Stimulated activated CD8-positive, alpha-beta memory T cell treated with anti-CD3 and anti-CD28 coated beads, Interleukin-15, amount 100 ng/mL, for 48 hours (primary cell): ENCODE measurements at places on chromosomes 5 and 9.
A peak's percentile ranks its signal among the peaks of the same experiment; 100 is the strongest.

- no peak for DNase-seq
Observed at GRCh38 chr5:169354263-169354662, 53.3 kb upstream of the SLIT3 start.

- no peak for DNase-seq
Observed at GRCh38 chr5:51604324-51604723, 221.1 kb downstream of the ISL1 start.

GRCh38 chr5:174844971-174845370 lies 120.6 kb downstream of the MSX2 start:
- no peak for DNase-seq

GRCh38 chr5:141878186-141878710 lies at the start of gene PCDH1:
Gene PCDH1, minus strand, starts transcription at chr5:141878410. Its CDS starts 148 bp downstream, at chr5:141878262.
- no peak for DNase-seq

- DNase-seq = no peak
Observed at GRCh38 chr9:13264788-13265187, 14.7 kb downstream of the MPDZ start.

DNA sequence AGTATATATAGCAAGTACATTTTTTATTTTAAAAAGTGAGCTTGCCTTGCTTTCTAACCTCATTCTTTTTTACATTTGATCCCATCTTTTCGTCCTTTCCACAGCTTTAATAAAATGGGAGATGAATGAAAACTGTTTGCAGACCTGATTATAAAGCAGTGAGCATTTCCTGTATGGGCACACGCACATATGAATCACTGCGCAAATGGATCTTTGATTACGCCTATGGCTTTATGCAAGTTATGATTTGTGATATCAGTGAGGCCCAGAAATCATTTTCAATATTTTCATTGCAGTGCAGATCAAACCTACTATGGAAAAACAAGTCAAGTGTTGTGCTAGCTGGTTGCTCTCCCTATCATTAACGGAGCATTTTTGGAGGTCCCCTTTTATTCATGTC lies 1073.0 kb downstream of the MAT2B start:
- DNase-seq = no peak

GRCh38 chr5:78566747-78567425 lies 81.7 kb downstream of the LHFPL2 start:
- no peak for DNase-seq

DNA sequence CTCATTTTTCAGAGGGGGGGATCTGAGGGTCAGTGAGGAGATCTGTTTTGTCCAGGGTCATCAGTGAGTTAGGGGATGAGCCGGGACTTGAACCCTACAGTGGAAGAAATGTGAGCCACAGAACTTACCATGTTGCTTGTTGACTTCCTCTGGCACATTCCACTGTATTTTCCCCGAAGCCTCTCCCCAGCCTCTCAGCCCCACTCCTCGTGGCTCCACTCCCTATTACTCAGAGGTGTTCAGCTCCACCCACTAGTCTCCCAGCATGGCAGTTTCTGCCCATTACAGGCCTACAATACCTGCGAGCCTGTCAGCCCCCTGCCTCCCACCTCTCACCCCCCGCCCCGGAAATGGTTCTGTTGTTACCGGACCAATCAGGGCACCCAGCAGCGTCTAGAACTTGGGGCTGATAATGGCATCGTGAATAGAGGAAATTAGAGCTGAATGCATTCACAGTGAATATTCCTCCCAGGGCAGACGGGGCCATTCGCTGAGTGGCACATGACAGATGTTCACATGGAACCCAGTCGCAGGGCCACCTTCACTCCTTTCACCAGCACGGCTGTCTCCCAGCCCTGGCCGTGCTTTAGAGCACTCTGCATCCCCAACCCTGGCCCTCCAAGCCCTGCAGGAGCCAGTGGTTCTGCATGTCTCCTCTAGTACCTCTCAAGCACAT lies 81.6 kb downstream of the KCNIP1 start:
- no peak for DNase-seq

- no peak for DNase-seq
Observed at GRCh38 chr9:127980060-127980705, 606 bp downstream of the EEIG1 start.

- DNase-seq = no peak
Observed at GRCh38 chr5:135878156-135878620, 17.5 kb downstream of the IL9 start.

DNA sequence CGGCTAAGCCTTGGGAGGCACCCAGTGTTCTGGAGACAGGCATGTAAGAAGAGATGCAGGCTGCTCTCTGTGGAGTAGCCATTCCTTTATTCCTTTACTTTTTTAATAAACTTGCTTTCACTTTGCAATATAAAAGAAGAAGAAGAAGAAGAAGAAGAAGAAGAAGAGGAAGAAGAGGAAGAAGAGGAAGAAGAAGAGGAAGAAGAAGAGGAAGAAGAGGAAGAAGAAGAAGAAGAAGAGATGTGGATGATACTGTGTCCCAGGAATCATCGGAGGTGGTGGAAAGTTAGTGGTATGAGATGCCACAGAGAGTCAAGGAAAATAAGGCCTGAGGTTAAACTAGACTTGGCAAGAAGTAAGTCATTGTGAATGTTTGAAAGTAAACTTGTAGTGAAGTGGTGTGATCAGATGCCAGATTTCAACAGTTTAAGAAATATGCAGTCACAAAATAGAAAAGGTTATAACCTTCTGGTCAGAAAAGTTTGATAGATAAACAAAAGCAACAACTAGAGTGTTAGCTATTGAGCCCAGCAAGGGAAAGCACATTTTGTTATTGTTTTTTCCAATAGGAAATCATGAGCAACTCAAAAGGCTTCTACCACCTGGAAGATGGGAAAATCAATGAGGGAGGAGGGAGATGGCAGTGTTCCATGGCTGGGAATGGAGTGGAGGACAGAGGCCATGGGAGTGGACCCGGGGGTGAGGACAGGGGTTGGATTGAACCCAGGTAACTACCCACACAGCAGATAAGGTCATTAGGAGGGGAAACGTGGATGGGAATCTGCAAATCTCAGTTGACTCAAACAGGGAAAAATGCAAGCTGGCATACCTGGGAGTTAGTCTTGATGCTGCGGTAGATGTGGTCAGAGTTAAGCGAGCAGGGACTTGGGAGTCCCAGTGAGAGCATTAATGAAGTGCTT lies 16.8 kb downstream of the AOPEP start:
- DNase-seq = no peak

DNA sequence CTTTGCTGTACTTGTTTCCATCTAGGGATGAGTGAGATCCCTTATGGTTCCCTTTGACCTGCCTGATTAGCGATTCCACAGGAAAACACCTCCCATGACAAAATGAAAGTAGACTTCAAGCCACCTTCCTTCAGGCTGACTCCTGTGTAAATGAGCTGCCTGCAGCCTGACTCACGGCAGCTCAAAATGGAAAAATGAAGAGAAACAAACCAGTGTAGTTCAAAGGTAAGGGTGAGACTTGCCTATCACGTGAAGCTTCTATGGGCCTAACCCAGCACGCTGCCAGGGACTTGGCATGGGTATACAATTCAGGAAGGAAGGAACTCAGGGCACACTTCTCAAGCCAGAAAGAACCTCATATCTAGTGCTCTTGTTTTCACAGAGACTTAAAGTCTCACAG lies 110.1 kb upstream of the LRRTM2 start:
- DNase-seq = no peak

DNA sequence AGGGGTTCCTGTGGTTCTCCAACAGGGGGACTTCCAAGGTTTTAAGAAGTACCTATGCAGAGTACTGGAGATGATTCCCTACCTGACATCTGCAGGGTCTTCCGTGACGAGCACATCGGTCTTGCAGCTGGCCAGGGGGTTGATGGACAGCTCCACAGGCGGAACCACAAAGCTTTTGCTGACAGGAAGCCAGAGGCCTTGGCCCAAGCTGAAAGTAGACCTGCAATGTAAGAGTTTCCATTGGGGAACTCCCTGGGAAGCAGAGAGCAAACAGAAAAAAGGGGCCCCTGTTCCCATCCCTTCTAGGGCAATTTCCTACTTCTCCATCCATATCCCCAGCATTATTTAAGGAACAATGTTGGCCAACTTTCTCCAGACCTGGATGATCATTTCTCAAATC lies 288.0 kb downstream of the TRIM32 start:
- DNase-seq = no peak

- DNase-seq = peak; percentile 84
Observed at GRCh38 chr5:138213161-138214029, at the start of gene CDC23. Gene CDC23, minus strand, starts transcription at chr5:138213323. Its CDS starts 11 bp downstream, at chr5:138213312.

- no peak for DNase-seq
Observed at GRCh38 chr5:129041196-129041881, 53.2 kb upstream of the ISOC1 start.

DNA sequence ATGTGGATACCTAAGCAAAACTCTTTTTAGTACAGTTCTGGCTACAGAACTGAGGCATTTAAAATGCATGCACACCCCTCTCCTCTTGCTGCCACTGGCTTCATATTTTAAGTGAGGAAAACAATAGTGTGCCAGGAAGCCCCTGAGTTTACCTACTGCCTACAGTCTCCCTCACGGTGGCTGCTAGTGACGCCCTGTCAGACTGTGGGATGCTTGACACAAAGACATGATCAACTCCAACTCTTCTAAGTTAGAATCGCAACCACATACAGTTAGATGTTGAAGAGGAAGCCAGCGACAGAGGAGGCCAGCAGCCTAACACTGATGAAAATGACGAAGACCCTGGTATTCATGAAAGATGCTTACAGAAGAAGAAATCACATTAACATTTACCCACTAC lies 1.3 kb downstream of the SEC16A start:
- DNase-seq = no peak

- DNase-seq = peak; percentile 13
Observed at GRCh38 chr5:82312373-82312856, 34.3 kb upstream of the RPS23 start.

GRCh38 chr9:129701054-129701453 lies 35.6 kb downstream of the PRRX2 start:
- no peak for DNase-seq

DNA sequence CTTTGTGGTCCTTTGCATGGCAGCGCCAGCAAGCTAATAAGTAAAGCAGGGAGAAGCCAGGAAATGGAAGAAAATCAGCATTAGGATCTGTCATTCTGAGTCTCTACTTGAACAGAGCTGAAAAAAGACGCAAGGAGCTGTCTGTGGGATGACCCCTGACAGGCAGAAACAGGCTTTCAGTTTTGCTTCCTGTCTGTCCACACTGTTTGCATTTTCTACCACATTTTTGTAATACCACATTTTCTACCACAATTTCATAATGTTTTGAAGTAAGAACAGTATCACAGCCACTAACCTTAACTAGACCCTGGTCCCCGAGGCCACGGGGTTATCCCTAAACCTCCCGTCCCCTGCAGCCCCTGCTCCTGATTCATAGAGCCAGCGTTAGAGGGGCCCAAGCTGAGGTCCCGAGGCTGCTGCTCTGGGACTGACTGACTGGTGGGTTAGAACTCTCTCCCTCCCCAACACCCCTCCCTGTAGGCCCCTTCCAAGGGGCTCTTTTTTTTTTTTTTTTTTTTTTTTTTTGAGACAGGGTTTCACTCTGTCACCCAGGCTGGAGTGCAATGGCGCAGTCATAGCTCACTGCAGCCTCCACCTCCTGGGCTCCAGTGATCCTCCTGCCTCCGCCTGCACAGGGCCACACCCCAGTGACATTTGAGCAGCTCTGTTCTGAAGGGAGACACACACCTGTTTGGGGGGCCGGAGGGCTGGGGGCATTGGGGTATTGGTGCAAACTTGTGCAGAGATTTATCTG lies 4.0 kb upstream of the CLIC3 start:
- DNase-seq = no peak

GRCh38 chr9:99076483-99077171 lies 28.3 kb upstream of the TGFBR1 start:
- DNase-seq = no peak

GRCh38 chr5:16791904-16792597 lies 144.0 kb downstream of the MYO10 start:
- DNase-seq = no peak

- no peak for DNase-seq
Observed at GRCh38 chr5:38364825-38365224, 106.5 kb downstream of the EGFLAM start.

- DNase-seq = no peak
Observed at GRCh38 chr9:33429256-33429985, 18.0 kb downstream of the AQP3 start.

GRCh38 chr9:14007190-14007769 lies 306.7 kb downstream of the NFIB start:
- DNase-seq = no peak

- no peak for DNase-seq
Observed at GRCh38 chr5:132354381-132355139, 14.9 kb upstream of the SLC22A5 start.

DNA sequence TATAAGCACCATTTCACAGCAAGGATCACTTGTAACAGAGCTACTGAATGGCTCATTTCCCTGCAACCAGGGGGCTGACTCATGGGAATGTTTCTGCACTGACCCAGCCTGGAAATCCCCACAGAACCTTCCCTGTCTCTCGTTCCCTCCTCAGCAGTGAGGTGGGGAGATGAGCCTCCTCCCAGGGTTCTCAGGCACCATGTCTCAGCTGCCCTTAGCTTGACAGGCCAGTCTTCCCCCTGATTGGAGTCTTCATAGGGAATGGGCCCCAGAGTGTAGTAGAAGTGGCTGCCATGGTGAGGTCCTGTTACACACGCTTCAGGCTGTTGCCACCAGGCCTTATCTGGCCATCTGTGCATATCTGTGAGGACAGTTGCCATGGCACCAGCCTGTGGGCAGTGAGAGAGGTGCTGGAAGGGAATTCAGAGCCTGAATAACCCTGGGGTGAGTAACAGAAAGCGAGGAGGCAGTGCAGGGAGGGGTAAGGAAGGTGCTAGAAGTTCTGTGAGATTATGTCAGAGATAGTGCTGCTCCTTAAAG lies 324.4 kb downstream of the ENC1 start:
- no peak for DNase-seq

DNA sequence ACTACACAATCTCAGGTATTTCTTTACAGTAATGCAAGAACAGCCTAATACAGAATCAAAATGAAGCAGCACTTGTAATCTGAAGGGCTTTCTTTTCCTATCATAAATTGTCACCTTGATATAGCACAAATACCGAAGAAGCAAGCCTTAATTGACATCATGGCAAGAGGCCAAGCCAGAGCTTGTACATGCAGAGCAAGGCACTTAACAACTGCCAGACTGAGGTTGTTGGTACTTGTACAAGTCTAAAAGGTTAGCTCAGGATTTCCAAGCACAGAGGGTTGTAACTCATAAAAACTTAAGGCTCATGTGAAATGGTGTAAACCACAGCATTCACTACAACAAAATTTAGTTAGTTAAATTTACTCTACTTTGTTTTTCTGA lies 158.8 kb upstream of the SPEF2 start:
- DNase-seq = no peak

GRCh38 chr5:57176350-57176857 lies 2.5 kb downstream of the GPBP1 start:
- no peak for DNase-seq

GRCh38 chr5:143557061-143557818 lies 153.8 kb upstream of the NR3C1 start:
- DNase-seq = no peak

GRCh38 chr9:137353223-137354152 lies 51.4 kb upstream of the NRARP start:
- no peak for DNase-seq
